Naive thymus-derived CD8-positive, alpha-beta T cell (primary cell): ENCODE measurements at places on chromosomes 13 and 19.

- no peak for DNase-seq
These were observed 26.7 kb upstream of the C19orf12 start for GRCh38 chr19:29741776-29742175.

DNA sequence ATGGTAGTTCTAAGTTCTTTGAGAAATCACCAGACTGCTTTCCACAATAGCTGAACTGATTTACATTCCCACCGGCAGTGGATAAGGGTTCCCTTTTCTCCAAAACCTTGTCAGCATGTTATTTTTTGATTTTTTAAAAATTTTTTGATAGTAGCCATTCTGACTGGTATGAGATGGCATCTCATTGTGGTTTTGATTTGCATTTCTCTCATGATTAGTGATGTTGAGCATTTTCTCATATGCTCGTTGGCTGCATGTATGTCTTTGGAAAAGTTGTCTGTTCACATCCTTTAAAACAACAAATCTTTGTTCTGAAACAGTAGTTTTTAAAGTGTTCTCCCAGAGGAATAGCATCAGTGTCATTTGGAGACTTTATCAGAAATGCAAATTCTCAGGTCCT lies 77.5 kb upstream of the POMP start:
- DNase-seq, result no peak

DNA sequence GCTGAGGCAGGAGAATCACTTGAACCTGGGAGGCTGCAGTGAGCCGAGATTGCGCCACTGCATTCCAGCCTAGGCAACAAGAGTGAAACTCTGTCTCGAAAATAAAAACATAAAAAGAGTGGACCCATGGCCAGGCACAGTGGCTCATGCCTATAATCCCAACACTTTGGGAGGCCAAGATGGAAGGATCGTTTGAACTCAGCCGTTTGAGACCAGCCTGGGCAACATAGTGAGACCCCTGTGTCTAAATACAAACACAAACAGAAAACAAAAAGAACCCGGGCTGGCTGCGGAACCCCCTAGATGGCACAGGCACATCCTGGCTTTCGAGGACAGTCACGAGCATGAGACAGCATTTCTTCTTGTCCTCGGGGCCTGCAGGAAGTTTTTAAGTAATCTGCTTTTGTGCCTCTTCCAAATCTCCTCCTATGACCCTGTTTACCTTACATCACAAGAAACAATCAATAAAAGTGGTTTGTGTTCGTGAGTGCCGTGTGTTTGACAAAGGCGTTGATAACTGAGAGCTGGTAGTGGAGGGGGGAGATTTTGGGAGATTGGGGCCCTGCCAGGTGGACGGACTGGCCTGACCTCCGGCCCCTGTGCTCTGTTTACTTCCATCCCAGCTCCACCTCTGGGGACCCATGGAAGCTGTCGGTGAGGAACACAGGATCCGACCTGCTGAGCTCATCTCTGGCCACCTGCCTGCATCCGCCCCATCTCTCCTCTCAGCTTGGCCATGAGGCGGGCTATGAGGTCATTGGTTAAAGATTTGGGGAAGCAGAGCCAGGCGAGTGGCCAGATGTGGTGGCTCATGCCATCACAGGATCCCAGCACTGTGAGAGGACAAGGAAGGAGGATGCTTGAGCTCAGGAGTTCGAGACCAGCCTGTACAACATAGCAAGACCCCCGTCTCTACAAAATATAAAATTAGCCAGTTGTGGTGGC lies 5.9 kb upstream of the GDF15 start:
- DNase-seq, result no peak

- no peak for DNase-seq
These were observed 6.4 kb downstream of the ARHGEF7 start for GRCh38 chr13:111121506-111121905.
